ENCODE measurements at places on chromosomes 1 and 21.

DNA sequence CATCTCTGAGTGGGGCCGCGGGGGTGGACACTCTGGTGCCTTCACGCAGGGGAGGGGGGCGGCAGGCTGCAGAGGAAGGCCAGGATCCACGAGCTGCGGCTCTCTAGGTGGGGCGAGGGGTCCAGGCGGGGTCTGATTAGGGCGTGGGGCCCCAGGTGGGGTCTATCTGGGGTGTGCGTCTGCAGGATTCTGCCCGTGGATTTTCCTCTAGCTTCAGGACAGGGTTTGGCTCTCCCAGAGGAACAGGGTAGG is 6.3 kb downstream of the JMJD4 start:
- DNase-seq, result no peak

DNA sequence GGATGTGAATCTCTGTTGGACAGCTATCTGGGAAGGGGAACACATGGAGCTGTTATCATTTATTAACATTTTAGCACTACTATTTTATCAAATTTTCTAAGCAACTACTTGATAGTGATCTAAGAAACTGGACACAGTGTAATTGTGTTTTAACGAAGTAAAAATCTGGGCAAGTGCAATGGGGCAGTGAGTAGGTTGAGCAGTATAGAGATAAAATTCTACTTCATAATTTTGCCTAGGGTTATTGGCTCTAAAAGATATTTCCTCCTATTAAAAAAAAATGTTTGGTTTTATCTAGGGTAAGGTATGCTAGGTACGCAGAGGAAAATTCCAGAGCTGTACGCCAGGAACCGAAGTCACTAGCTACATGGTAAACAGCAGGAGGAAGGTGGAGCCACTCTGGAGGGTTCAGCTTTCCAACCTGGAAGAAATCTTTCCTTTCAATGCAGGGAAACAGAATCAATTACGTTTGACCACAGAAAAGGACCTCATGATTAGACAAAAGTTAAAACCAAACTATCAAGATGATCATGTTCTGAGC is 43.3 kb downstream of the BCAR3 start:
- no peak for DNase-seq

GRCh38 chr21:15276243-15276642 is 211.4 kb upstream of the NRIP1 start:
- no peak for DNase-seq

DNA sequence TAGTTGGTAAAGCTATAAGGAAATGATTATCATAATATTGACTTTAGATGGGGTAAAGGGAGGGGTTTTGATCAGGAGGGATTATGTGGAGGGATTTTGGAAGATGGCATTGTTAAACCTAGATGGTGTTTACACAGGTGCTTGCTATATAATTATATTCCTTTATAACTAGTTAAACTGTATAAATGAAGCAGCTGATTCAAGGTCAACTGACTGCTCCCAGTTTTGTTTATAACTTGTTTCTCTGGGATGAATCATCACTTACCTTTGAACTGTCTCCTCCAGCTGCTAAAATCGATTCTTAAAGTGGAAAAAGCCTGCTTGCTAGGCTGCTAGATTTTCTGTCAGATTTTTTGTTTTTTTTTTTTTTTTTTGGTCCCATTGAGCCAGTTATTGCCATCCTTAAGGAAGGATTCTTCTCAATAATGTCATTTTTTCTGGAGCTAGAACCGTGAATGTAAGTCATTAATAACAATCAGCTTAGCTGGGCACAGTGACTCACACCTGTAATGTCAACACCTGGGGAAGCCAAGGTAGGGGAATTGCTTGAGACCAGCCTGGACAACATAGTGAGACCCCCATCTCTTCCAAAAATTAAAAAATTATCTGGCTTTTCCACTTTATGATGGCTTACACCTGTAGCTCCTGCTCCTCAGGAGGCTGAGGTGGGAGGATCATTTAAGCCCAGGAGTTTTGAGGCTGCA is 153.2 kb downstream of the PIK3R3 start:
- no peak for DNase-seq

- DNase-seq, result no peak
Observed at GRCh38 chr21:25838809-25839208, 104.0 kb downstream of the GABPA start.

DNA sequence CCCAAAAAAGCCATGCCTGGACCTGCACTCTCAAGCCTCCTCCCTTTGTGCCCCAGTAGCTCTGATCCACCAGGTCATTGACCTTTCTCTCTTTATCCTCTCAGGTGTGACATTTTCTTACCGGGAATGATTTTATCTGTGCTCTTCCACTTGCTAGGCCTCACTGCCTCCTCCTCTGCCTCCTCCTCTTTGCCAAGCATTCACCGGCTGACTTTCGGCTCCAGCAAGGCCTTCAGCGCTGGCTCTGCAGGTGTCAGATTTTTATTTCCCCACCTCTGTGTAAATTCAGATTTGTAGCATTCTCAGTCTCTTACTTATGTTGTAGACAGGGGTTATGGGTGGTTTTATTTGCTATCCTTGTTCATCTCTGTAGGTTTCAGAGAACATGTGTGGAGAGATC is 91.5 kb downstream of the ST6GALNAC5 start:
- no peak for DNase-seq

- DNase-seq, result no peak
Observed at GRCh38 chr1:35932158-35932636, 1.3 kb downstream of the AGO3 start.

GRCh38 chr1:61215676-61216289 is 133.4 kb downstream of the NFIA start:
- DNase-seq, result no peak

DNA sequence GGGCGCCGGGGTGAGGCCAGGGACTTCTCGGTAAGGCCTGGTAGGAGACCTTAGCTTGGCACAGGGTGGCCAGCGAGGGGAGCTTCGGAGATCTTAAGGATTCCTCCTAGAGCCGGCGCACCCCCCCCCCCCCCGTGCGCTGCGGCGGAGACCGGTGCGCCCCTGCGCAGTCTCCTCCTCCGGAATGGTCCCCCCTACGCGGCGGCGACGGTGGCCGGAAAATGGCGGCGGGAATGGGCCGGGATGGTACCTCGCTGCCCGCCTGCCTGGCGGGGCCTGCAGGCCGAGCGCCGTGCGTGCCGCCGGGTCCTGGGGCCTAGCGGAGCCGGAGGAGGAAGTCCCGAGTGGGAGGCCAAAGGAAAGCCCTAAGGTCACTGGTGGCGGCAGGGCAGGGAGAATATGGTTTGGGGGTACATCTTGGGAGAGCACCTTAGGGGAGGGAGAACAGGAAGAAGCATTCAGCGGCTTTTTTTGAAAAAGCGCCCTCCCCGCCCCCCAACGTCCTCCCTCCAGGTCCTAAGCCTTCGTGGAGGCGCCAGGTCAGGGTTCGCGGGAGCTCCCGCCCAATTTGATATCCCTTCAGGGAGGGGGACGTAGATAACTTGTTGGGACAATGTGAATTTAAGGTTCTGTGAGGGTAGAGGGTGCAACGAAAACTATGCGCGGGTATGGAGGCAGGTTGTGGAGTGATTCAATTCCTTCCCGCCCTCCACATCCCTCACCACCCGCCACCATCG is 429 bp downstream of the SRRM1 start:
- peak; percentile 40 for DNase-seq

DNA sequence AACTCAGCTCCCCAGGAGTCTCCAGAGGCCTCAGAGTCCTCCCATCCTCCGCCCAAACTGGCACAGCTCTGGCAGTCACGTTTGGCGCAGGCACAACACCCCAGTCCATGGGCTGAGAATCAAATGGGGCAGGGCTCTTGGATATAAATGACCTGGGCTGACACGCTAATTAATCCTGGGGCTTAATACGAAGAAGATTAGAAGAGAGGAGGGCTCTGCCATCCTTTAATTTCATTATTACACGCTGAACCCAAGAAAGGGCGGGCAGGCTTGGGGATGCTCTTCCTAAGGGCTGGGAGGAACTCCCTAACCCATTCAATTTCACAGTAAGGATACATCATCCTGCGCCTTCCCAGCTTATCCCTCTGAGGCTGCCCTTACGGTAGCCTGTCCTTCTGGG is 2.4 kb downstream of the GRIK3 start:
- no peak for DNase-seq

DNA sequence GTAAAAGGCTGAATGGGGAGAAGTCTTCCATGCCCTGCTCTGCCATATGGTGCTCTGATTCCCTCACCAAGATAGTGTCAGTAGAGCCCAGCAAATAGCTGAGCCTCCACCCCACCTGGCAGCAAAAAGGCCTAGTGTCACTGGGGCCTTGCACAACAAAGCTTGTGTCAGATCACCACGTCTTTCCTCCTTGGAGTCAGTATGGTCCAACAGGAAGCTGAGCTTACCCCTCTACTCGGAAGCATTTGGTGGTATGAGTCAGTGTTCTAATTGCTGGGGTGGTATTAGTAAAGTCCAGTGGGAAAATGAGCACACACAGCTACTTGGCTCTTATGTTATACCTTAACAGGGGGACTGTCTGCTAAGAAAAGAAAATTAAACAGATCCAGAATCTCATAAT is 18.7 kb upstream of the RRP15 start:
- no peak for DNase-seq

DNA sequence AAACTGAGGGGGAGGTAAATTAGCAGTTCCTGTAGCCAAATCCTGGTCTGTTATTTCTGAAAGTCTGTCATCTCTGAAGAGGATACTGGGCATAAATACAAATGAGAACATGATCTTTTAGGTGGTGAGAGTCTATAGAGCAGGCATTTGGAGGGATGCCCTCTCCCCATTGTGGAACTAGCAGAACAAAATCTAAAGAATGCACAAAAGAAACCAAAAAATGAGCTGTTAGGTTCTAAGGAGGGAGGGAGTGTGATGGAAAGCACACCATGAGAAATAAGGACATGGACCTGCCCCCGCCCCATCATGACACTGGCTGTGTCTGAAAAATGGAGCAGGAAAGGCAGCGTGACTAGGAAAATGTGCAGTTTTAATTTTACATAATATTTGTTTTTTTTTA is 262.0 kb downstream of the KIF26B start:
- DNase-seq, result no peak

DNA sequence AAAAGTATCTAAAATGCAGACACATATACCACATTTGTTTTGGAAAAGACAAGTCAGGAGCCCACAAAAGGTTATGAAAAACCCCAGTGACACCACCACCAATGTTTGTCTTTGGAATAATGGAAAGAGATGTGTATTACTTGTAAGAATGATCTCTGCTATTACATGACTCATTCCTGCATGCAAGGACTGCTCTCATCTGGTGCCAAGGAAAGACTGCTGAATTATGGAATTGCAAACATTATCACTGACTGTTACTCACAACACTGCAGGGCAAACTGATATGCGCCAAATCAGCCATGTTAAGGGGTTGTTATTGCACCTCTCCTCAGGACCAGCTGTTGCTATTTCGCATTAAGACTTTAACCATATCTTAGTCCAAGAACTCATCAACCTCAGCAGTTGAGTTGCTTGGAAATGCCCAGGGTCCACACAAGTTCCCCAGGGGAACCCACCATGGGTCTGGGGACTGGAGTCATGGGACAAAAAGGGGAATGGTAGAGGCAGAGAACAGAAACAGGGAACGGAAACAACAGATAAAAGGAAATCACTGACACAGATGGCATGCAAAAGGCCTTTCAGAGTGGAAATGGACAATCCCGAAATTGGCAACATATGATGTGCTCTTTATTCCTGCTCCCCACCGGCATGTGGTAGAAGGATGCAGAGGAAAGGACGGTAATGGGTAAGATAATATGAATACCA is 34.4 kb downstream of the CAPZB start:
- DNase-seq, result no peak

DNA sequence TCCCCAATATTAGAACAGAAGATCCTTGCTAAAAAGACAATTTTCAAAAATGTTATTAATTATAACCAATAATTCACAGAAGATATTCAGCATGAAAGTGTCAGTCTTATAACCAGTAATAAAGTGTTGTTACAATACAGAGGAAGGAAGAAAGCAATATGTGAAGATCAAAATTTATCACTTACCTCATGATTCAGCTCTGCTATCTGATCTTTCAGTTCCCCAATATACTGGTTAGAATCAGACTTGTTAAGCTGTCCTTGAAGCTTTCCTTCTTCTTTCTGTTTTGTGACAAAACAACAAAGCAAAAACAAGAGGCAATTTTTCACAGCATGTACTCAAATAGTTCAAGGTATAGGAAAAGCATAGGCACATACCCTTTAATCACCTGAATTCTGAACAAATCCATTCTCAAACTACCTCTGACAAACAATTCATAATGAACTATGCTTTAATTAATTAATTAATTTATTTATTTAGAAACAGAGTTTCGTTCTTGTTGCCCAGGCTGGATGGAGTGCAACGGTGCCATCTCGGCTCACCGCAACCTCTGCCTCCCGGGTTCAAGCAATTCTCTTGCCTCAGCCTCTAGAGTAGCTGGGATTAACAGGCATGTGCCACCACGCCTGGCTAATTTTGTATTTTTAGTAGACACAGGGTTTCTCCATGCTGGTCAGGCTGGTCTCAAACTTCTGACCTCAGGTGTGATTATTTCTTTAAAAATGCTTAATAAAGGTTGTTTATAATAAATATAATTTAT is 76.9 kb upstream of the GFI1 start:
- DNase-seq, result no peak

DNA sequence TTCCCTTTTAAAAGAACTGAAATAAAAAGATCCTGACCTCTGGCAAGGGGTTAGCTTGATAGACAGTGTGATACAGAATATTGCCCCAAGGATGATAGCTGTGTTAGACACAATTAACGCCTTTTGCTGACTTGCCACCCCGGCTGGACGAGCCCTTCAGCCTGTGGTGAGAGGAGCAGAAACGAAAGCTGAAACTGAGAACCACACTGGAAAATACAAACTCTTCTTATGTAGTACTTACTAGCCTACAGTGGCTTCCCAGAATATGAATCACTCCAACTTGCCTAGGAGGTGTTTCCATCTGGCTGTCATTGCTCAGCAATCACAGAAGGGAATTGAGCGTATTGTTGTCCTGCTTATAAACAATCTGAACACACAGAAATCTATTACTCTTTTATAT is 22.9 kb downstream of the SAMSN1 start:
- DNase-seq, result peak; percentile 43

- DNase-seq, result no peak
Observed at GRCh38 chr1:203794764-203795440, 521 bp upstream of the ZBED6 start.

DNA sequence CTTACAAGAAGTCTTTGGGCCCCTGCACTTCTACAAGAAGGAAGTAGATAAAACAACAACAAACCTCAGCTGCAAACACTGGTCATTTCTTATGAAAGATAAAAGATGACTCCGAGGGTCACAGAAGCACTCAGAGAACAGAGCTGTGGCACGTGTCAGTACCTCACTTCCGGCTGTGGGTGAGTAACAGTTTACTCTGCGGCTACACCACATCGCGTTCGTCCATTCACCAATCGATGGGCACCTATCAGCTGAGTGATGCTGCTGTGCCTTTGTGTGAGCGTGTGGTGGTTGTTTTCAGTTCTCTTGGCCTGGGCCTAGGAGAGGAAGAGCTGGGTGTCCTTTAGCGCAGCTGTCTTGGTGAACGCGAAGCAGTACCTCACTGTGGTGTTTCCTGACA is 49.9 kb downstream of the COL6A1 start:
- DNase-seq, result no peak

Measured in HL-60 (cell line).